Liver (tissue), 10 donors: ENCODE measurements at places on chromosomes 3 and 15.

GRCh38 chr3:156382458-156383346 lies 172.2 kb downstream of the SSR3 start:
- DNase-seq: no peak

- no peak for DNase-seq
Observed at GRCh38 chr3:95134693-95135413, 1072.0 kb downstream of the NSUN3 start.

DNA sequence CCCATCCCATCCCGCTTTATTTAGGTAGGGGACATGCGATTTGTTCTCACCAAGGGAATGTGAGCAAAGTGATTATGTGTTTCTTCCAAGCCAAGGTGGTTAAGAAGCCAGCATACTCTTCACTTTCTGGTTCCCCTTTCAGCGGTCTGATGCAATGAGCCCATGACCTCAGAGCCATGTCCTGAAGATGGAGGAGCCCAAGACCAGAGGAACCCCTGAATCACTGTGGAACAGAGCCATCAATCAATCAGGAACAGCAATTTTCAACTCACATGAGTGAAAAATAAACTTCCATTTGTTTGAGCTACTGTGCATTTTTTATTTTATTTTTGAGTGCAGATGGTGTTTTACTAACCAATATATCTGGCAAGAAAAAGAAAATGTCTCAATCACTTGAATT lies 10.8 kb downstream of the THRB start:
- no peak for DNase-seq

DNA sequence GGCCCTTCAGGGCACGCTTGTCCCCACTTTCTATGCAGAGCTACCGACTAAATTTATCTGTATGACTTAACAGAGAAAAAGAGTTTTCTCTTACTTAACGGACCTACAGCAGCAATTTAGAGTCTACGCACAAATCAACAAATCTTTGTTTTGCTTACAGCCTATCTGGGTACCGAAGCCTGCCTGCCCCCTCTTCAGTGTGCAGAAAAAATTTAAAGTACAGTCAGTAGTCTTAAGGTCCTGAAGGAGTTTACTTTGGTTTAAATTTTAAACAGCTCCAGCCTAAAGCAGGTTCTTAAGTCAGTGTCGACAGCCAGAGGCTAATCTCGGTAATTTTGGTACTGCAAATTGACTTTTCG lies 570 bp downstream of the SACM1L start:
- no peak for DNase-seq

- no peak for DNase-seq
Observed at GRCh38 chr3:100954199-100954935, 38.9 kb downstream of the ABI3BP start.

GRCh38 chr3:24195504-24196230 lies 250.6 kb downstream of the NR1D2 start:
- no peak for DNase-seq

DNA sequence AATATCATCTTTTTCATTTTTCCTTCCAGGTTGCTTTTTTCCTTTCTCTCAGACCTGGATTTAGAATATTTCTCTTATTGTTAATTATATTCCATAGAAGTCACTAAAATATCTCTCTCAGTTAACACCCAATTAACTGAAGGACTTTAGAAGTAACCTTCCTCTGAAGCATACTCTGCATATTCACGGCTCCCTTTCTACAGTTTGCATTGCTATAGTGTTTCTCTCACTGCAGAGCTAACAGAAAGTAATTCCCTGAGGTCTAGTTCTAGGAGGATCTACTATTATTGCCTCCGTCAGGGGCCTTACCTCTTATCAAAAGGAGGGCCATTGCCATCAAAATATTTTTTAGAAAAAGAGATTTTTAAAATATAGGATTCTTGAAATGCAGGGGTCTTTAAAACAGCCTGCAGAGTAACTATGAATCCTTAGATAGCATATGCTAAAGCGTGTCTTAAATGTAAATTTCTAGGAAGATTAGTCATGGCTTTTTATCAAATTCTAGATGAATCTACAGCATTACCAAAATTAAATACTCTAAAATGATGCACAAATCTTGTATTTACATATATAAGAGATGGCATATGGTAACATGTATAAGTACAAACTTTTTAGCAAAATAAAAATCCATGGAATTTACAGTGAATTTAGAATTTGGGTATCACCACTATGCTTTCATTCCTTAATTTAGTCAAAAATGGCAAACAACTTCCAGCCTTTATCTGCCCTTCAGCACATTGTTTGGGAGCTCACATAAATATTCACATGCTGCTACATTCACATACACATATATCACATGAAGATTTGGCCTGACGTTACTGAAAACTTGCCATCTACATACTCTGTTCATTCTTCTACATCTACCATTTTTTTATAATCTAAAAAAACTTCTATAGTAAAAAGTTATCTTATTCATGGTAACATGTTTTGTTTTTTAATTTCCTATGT lies 696.8 kb downstream of the OTOL1 start:
- no peak for DNase-seq

DNA sequence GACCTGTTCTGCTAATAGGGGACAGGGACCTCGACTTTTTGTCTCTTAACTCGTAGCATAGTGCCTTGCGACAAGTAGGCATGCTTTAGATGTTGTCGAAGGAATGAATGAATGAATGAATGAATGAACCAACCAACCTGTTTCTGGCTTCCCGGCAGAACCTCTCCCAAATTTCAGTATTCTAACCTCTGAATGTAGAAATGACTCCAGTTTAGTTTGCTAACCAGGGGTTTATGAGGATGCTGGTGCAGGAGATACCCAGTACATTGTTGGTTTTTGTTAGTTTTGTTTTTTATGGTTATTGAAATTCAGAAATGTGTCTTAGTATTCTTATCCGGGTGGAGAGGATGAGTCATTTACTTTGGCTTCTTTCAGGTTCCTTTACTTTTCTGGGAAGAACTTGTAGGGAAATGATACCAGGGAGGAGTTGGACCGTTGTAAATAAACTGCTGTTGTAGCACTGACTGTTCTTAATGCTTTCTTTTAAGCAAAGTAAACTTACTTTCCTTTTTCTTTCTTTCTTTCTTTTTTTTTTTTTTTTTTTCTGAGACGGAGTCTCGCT lies 29.6 kb upstream of the EHHADH start:
- no peak for DNase-seq

- DNase-seq: no peak
Observed at GRCh38 chr15:69656271-69657030, 203.8 kb downstream of the RPLP1 start.

GRCh38 chr15:42129364-42129763 lies 27.1 kb downstream of the PLA2G4F start:
- DNase-seq: no peak

- no peak for DNase-seq
Observed at GRCh38 chr3:184176377-184177330, 2.0 kb downstream of the AP2M1 start.

DNA sequence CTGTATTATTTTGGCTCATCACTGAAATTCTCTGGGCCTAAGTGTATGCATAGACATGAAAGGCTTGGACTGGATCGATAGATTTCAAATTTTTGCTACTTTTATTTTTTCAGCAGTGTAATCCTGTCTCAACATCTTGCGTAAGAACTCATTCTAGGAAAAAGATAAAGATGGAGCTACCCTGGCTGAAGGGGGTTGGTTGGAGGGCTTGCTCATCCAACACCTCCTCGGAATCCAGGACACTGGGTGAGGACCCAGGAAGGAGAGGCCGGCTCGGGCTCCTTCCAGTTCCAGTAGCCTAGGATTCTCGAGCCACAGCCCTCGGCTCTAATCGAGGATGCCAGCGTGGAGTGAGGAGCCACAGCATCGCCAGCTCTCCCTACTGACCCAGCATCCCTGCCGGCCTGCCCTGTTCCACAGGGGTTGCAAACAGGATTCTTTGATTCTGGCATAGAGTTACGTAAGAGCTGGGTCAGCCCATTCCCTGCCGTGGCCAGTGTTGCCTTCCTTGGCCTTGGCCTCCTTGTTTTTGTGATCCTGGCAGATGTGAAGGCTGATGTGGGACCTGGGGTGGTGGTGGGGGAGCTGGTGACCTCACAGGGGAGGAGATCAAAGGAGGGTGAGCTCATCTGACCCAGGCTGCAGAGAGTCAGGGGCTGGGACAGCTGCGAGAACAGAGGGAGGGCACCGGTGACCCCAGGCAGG lies 149.5 kb downstream of the ALDH1A2 start:
- no peak for DNase-seq

GRCh38 chr15:65087873-65088642 lies 11.5 kb downstream of the KBTBD13 start:
- DNase-seq: no peak

- no peak for DNase-seq
Observed at GRCh38 chr3:171342783-171343420, 117.3 kb downstream of the TNIK start.

DNA sequence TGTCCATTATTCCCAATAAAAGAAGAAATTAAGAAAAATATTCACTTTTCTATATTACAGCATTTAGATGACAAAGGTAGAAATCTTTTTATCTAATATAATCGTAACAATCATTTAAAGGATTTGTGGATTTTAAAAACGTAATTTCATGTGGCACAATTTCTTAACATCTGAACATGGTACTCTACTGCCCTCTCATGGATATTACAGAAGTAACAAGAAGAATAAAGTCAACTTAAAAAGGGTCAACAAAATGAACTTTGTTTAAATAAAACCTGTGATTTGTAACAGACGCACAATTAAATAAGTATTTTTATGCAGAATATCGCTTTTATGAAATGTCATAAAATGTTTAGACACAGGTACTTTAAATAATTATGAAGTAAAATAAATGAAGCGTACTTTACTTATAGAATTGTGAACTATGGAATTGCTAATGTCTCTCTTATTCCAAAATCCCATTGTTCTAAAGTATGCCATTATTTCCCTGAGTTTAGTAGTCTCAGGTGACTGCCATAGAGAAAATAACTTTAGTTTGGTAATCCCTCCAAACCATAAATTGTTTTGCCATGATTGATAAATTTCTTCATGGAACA lies 366.8 kb upstream of the ZNF385D start:
- DNase-seq: no peak

DNA sequence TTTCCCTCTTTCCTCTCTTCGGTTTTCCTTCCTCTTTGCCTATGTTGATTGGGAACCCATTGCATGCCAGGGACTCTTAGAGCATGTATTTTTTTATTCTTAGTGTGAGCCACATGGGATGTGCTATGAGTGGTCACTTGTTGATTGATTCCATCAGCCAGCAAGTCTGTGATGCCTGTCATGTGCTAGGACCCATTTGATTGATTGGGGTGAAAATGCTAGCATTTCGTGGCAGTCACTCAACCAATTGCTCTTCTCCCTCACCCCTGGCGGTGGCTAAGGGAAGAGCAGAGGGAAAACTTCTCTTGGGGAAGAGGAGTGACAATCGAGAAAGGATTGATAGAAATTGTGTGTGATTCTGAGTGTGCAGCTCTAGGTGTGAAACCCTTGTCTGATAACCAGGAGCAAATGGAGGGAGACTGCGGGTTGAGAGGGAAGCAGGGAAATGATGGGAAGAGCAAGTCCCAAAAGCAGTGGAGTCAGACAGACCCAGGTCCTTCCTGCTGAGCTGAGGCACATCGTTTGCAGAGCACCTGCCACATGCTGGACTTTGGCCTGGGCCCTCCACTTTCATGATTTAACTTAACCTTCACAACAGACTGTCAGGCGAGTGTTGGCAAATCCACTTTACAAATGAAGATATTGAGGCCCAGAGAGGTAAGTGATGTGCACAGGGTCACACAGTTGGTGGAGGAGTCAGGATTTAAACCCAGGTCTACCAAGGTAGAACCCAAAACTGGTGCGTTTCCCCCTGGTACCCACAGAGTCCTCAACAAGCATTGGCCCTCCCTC lies 40.0 kb downstream of the SLC6A11 start:
- DNase-seq: no peak

DNA sequence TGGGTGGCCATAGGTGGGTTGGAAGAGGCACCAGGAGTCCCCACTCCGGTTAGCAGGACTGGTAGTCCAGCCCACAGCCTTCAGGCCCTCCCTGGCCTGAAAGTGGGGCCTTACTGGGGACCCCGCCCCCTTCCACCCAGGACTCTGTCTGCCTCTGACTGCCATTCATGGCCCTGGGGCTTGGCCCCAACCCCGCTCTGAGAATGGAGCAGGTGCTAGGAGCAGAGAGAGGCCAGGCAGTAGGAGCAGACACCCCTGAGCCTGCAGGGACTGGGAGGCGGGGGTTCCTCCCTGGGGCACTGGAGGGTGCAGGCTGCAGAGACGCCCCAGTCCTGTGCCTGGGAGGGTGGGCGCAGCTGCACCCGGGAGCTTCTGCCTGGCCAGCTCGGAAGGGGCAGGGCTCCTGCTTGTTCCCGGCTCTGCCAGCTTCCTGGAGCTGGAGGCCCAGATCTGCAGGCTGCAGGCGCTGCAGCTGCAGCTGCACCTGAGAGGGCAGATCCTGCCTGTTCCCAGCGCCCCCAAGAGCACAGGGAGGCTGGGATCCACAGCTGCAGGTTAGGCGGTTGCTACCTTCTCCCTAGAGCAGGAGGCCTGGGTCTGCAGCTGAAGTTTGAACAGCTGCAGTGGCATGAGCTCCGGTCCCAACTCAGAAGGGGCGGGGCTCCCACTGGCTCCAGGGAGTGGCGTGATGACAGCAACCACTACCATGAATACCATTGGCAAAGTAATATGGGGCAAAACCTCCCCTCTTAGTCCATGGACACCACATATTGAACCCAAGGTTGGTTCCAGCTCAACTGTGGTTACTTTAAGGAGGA lies 194.7 kb downstream of the SQOR start:
- DNase-seq: no peak

DNA sequence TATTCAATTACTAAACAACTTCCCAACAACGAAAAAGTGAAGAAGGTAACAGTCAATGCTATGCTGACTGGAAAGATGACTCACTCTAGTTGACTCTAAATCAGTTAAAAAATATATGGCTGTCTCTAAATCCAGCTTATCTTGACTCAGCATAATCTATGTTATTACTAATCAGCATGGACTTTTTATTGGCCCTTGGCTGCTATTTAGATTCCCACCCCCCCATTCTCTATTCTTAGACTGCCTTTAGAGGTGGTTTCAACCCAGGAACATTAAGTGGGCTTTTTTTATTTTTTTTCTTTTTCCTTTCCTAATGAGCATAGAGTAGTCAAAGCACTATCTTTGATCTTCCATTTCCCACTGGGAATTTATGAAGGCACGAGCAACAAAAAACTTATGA lies 1.9 kb downstream of the PCOLCE2 start:
- DNase-seq: no peak

- DNase-seq: no peak
Observed at GRCh38 chr15:81394603-81395002, 20.6 kb upstream of the TMC3 start.

DNA sequence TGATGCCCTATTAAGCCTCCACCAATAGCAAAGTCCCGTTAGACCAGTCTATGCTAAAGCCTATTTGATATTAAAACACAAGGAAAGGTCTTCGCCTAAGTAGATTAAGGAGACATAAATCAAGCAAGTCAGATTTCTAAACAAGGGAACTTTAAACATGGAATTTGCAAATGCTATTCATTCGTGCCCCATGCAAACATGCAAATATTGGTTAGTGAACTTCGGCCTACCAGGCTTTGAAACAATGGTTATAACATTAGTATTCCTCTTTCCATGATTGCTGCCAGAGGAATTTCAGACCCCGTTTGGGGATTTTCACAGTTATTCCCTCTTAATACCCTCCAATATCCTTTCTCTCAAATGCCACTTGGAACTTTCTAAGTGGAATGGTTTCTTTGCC lies 36.9 kb upstream of the ZNF280D start:
- DNase-seq: no peak

- DNase-seq: no peak
Observed at GRCh38 chr3:177478170-177478867, 281.0 kb upstream of the TBL1XR1 start.

- DNase-seq: no peak
Observed at GRCh38 chr15:33098094-33099058, 96.1 kb downstream of the FMN1 start.

GRCh38 chr3:98843266-98843959 lies 58.1 kb downstream of the DCBLD2 start:
- no peak for DNase-seq

- no peak for DNase-seq
Observed at GRCh38 chr15:80260551-80260950, 8.5 kb upstream of the CTXND1 start.
